ENCODE measurements at places on chromosomes 5 and 9. TPM values are rescaled to one million over a fixed set of nuclear protein-coding genes. Genes with fewer than 3 reads are reported as not detected.

- H3K27ac ChIP-seq = no peak overlapping the region
- no peaks in the 10 kb centered on the region for H3K36me3 ChIP-seq
- H3K27me3 ChIP-seq = peaks cover 5% of the 10 kb centered on the region
- DNase-seq = no peak
Observed at GRCh38 chr9:74498621-74499095, 1.5 kb downstream of the RORB start.

The NR3C1 gene
- total RNA-seq = 44.5 TPM

The PAIP1 gene
- total RNA-seq = 64.2 TPM

- no peaks in the 10 kb centered on the region for H3K27me3 ChIP-seq
- no peak overlapping the region for H3K4me3 ChIP-seq
- DNase-seq = no peak
- no peaks in the 10 kb centered on the region for H3K4me1 ChIP-seq
Observed at GRCh38 chr5:149881069-149881622, 63.4 kb downstream of the PDE6A start.

The F2RL2 gene
- total RNA-seq = not detected

- no peaks in the 10 kb centered on the region for H3K4me1 ChIP-seq
- H3K27ac ChIP-seq = no peak overlapping the region
- no peak overlapping the region for H3K4me3 ChIP-seq
Observed at GRCh38 chr9:99143655-99144054, 38.7 kb downstream of the TGFBR1 start.
